Neural progenitor cell (in vitro differentiated cells): ENCODE measurements at places on chromosomes 3 and 15.

DNA sequence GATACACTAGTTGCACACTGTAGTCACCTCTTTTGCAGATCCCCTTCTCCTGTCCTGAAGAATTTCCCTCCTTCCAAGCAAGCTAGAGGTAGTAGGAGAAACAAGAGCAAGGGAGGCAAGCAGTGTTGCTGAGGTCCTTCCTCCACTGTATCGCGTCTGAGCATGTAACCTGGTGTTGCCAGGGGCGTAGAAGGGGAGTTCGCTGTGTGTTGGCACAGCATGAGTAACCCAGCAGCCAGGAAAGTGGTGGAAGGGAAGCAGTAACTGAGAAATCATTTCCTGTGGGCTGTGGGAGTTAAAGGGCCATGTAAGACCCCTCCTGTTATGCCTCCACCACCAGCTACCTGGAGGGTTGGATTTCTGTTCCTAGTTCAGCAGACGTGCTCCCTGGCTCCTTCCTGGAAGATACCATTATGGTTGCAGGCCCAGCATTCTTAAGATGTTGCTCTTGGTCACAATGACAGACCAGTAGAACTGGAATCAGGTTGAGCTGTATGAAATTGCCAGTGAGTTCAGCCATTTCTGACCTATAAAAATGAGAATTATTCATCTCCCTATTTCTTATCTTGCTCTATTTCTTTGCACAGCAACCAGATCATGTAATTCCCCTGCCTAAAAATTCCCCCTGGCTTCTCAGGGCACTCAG lies 215.3 kb upstream of the TOPAZ1 start:
- DNase-seq, result no peak

DNA sequence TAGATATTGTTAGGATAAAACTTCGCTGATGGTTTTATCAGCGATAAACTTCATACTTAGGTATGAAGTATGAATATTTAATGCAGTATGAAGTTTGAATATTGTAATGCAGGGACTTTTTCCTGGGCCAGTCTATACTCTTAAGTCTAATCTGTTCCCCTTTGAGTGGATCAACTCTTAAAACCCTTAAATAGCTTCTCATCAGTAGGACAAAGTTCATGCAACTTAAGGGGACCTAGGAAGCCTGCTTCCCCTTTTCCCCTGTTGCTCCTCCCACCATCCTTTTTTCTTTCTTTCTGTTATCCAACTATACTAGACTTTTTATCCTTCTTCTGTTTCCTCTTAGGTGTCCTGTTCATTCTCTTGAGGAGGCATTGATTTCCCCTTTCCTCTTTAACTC lies 78.7 kb downstream of the MITF start:
- no peak for DNase-seq

DNA sequence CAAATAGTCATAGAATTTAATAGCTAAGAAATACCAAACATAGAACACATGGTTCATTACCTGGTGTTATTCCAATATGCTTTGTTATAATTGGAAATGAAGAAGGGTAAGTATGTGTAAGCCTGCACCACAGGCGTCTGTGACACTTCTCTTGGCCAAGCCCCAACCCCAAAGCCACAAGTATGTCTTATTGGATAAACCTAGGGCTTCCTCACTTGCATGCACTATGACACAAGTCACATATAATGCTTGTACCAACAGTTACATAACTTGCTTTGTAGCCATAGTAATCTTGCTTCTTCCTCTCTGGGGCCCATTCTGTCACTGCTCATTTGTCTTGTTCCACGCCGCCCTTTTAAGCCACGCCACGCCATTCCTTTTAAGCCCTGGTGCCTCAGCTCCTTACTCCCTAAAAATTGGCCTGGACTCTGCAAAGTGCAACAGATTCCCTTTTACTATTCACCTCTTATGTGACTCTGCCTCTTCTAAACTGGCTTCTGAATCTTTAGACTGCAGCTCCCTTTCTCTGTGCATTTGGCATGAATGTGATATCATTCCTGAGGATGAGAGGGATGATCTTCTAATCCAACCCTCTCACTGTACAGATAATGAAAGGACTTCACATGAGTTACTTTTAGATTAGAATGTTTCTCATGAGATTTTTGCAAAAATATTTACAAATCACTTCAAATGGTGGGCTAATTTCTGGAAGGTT lies 48.1 kb upstream of the EPHA3 start:
- DNase-seq, result no peak

- DNase-seq, result no peak
Observed at GRCh38 chr3:52925405-52926313, 28.3 kb upstream of the STIMATE start.

GRCh38 chr3:113717818-113718217 lies 21.4 kb upstream of the USF3 start:
- DNase-seq, result no peak

DNA sequence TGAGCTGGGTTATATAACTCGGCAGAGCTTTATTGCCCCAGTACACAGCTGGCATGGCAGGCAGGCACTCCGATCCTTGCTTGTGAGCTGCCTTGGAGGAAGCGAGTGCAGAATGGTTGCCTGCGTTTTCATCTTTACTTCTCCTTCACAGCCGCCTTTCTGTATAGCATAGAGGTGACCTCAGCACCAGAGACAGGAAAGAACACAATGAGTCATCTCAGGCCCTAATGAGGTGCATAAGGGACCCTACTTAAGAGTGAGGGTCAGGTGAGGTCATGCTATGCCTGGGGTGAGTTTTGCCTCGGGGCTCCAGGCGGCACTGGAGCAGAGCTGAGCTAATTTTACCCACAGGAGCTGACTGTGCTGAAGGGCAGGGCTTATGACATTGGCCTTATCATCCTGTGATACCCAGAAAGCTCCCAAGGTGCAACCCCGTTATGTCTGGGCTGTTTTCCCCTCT lies 43.5 kb downstream of the LPP start:
- DNase-seq, result no peak

DNA sequence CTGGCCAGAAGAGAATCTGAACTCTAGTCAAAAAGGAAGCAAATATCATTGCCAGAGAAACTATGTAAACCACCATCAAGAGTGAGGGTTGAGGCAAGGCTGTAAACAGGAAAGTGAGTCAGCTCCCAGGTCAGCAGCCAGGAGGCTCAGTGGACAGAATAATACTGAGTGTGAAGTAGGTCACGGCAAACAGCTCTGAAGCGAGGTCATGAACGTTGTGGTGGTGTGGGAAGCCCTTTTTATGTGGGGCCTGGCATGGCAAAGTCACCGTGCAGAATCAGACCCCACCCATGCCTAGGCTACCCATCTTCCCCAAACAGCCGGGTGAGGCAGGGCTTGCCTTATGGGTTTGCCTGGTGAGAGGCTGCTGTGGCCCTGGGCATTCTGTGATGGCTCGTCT lies 43.9 kb downstream of the THBS1 start:
- DNase-seq, result no peak

- DNase-seq, result no peak
Observed at GRCh38 chr3:59368900-59369675, 319.3 kb upstream of the CFAP20DC start.

DNA sequence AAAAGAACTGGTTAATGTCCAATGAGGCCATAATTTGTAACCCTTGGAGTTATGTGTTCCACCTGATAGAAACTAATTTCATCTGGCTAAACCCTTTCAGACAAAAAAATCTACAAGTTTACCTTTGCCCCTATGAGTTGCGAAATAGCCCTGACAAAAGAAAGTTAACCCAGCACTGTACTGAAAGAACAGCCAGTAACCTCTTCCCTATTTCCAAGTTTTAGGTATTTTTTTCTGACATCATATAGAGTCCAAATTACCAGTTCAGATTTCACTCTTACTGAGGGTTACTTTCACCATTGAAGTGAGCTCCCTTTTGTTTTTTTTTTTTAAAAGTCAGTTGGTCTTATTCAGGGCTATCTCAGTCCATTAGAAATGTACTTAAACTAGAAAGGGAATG lies 42.8 kb upstream of the PTPRG start:
- no peak for DNase-seq

DNA sequence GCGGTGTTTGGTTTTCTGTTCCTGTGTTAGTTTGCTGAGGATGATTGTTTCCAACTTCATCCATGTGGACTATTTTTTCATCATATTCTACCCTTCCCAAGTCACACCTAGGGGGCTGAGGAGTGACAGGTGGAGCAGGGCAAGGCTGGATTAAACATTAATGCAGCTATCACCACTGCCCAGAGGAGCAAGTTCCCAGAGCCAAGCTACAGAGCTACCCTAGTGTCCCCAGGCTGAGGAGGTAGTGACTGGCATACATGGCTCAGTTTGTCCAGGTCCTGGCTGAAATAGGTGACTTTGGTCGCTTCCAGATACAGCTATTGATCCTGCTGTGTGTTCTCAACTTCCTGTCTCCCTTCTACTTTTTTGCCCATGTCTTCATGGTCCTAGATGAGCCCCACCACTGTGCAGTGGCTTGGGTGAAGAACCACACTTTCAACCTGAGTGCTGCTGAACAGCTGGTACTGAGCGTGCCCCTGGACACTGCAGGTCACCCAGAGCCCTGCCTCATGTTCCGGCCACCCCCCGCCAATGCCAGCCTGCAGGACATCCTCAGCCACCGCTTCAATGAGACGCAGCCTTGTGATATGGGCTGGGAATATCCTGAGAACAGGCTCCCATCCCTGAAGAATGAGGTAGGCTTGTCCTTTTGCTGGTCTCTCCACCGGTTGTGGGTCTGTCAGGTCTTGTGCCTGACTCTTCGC lies at the start of gene SLC22A13:
TSS of gene SLC22A13 (plus strand) at position 209 of the 704 bp plus-strand sequence. CDS start at position 258, 49 bp downstream.
- DNase-seq, result no peak

DNA sequence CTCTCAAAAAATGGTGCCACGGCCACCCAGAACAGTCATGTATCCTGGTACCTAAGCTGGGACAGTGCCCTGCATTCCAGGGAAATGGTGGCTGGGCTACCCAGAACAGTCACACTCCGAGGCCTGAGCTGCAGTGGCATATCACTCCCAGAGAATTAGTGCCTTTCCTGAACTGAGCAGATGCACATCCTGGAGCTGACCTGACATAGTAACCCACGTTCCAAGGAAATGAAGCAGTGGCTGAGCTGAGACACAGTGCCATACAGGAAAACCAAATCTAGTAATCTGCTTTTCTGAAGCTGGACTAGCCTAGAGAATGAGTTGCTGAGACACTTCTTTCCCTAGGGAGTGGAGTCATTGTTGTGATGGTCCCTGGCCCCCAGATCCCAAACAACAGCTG lies 41.8 kb downstream of the SERP1 start:
- no peak for DNase-seq

DNA sequence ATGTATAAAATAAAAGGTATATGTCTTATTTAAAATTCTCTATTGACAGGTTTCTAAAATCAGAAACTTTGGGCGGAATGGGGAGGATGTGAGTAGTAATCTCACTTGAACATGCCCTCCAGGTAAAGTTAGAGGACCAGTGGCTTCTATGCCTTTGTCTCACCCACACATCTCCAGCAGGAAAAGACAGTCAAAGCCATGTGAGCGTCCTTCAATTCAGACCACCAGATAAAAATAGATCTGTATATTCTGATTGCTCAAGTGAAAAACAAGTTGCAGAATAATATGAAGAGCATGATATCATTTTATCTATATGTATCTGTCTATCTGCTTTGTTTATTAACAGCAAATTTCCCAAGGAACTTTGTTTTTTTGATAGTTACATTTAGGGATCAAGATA lies 152.2 kb downstream of the TMCO5A start:
- DNase-seq, result no peak

- DNase-seq, result no peak
Observed at GRCh38 chr3:122100591-122101463, 45.7 kb downstream of the CD86 start.

GRCh38 chr3:94272016-94272415 lies 209.2 kb downstream of the NSUN3 start:
- no peak for DNase-seq

DNA sequence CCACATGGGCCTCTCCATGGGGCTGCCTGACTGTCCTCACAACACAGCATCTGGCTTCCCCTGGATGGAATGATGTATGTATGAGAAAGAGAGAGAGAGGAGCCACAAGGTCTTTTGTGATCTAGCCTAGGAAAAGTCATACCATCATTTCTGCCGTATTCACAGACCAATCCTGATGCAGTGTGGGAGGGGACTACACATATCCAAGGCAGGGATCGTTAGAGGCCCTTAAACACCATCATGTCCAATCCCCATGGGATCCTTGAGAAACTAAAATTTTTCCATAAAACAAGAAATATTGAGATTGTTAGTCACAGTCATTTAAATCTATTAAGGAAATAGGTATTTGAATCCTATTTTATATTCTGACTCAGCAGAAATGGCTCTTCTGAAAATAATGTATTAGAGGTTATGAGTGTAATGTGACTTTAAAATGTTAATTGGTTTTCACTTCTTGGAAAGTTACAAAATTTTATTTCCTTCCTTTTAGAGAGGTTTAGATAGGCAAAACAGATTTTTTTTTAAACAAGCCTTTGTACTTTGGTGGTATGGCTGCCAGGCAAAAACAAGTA lies 65.1 kb upstream of the TSC22D2 start:
- DNase-seq, result no peak

GRCh38 chr15:78915341-78916087 lies 29.3 kb downstream of the CTSH start:
- DNase-seq, result no peak

GRCh38 chr3:171126478-171127209 lies 100.1 kb upstream of the SLC2A2 start:
- DNase-seq, result no peak

GRCh38 chr3:177469216-177469615 lies 271.9 kb upstream of the TBL1XR1 start:
- no peak for DNase-seq

DNA sequence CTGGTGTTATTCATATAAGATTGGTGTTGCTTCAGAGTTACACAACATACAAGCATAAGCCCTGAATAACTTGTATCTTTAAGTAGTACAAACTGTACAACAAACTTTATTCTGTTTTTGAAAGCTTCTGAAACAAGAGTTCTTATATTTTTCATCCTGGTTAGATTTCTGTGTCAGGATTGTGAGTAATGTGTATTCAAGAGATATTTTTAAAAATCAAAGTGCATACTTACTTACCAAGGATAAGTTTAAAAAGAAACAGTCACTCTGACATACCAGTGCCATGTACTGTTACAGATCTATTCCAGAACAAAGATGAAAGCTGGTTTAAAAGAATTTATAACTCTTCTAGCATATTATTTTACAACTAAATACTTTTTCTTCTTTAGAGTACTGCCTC lies 755.1 kb downstream of the ZPLD1 start:
- no peak for DNase-seq
